HCEC 1CT (cell line): ENCODE measurements at places on chromosomes 5 and 9.
A peak's percentile ranks its signal among the peaks of the same experiment; 100 is the strongest.

DNA sequence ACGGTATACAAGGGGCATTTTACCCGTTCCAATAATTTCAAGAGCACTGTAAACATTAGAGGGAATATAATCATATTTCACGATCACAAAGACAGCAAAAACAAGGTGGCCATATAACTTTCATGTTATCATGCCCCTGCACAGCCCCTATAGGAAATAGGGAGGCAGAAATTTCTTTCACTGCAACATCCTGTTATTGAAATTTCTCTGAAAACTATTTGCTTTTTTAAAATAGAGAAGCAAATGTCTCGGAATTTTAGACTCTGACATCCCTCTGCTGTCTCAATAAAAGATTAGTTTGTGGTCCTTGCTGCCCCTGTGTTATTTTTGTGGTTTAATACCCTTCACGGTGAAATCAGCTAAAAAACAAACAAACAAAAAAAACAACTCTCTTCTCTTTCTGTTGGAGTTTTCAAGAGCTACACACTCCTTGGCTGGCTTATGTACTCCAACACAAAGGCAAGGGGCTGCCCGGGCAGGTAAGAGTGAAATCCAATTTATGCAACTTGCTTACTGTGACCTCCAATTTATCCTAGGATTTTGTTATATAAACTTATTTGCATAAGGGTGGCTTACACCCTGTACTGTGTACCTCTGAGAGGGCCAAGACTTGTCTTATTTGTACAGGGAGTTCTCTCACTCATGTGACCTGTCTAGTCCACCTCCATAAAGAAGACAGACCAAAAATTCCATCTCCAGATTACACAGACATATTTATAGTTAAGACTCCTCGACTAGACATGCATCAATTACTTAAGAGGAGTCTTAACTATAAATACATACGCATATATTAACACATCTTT, 223.6 kb downstream of the MLLT3 start:
- DNase-seq: no peak

DNA sequence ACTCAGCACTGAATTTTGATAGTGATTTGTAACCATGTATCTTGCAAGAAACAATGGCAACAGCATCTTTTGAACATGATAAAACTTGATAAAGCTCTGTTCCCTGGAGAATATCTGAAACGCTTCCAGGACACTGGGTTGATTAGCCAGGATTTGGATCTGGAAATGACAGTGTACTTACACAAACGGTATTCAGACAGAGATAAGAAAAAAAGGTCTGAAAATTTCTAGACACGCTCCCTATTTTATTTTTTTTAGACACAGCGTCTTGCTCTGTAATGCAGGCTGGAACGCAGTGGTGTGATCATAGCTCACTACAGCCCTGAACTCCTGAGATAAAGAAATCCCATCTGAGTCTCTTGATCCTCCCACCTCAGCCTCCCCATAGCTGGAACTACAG, 109.0 kb downstream of the GNAQ start:
- DNase-seq: no peak

DNA sequence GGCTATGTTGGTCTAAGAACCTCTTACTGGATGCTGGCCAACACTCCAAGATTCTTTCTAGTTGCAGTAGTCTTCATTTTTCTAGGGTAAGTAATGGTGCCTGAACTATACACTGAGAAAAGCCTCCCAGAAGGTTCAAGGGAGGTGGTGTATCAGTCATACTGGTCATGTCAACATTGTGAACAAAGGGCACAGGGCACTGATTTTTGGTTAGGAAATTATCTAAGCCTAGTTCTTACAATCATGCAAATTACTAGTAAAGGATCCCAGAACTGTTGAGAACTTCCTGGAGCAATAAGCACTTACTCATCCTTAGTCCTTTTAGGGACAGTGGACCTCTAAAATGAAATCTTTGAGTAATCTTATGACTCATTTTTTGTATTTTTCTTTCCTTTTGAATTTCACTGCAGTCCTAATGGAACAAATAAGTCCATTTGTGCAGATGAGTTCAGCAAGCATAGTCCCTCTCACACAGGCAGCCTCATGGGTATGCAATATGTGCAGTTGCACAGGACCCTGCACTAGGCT, 21.1 kb upstream of the CDC42SE2 start:
- DNase-seq: peak; percentile 99

DNA sequence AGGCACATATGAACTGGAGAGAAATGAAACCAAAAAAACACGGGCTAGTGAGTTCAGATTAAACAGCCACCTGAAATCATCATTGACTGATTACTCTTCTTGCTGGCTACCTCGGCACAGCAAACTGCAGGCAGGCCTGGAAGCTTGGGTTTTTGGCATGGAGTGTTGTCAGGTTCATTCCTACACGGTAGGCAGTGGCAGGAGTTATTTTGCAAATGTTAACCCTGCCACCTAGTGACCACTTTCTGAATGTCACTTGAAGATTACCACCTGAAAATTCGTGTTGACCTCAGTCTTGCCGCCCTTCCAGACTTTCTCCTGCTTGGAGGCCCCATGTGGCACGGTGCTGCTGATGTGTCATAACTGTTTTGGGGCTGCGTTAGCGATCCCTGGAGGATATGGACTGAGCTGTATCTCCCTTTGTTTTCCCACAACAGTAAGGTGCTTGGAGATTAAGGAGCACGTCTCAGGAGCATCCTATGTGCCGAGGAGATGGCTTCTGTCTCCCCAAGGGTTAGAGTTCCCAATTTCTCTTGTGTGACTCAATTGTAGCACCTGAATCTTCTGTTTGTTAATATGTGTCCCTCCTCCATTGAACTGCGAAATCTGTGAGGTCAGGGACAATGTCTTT, 12.7 kb upstream of the CD180 start:
- DNase-seq: peak; percentile 53

DNA sequence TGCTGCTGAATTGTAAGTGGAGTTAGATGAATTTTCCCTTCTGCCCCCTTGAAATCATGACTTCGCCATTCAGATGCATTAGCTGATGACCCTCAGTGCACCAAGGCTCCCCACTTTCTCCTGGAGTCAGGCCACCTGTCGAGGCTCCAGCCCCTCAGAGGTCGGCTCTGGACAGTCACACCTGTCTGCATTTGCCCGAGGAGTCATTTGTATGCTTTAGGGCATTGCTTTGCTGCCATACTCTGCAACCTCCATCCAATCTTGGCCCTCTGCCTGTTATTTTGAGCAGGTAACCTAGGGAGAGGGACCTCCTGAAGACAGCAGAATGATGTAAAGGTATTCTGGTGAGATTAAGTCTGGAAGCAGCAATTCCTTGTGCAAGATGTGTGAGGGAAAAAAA, 144.8 kb downstream of the MACROH2A1 start:
- no peak for DNase-seq

- DNase-seq: no peak
Observed at GRCh38 chr5:83839256-83839655, 118.6 kb upstream of the HAPLN1 start.

DNA sequence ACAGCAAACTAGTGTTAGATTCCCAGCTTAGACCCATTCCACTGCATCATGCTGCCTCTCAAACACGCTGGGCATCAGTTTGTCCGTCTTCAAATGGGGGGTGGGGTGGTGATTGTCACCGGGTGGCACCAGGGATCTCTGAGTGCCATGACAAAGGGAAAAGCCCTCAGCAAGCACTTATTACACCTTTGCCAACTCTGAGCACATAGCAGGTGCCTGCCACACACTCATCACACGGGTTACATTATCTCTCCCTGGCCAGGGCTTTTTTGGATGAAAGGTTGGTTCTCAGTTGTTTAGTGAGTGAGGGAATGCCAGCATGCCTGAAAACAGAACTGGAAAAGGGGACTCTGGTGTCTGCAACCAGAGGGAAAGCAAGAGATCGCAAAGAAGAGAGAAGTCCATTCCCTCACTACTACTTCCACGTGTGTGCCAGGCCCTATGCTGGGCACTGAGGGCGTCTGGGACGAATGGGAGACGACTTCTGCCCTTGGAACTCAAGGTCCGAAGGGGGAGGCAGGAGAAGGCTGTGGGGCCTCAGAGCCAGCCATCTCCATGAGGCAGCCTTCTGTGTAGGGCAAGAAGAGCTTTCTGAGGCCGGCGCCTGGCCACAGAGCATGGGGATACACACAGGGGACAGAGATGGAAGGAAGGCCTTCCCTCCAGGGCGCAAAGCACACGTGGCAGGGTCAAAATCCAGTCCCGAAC, 48.9 kb downstream of the PAX5 start:
- DNase-seq: no peak

DNA sequence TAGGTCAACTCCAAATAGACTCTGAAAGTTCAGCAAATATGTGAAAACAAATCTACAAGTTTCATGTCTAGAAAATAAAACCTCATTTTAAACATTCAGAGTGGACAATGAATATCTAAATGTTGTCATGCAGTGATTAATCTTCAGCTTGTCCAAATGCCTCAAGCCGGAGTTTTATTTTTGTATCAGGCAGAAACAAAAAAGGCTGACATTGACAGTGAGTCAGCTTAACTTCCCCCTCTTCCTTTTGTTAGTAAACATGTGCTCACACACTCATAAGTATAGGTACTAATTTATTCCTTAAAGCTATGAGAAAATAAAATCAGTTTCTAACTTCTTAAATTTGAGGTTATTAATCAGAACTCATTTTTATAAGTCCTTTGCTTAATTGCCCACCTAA, 467.9 kb upstream of the DAB2 start:
- peak; percentile 64 for DNase-seq

- DNase-seq: no peak
Observed at GRCh38 chr9:35618854-35619799, 914 bp upstream of the CD72 start.
